Activated CD4-positive, alpha-beta T cell treated with anti-CD3 and anti-CD28 coated beads for 36 hours (primary cell): ENCODE measurements at places on chromosomes 11 and 22. TPM values are rescaled to one million over a fixed set of nuclear protein-coding genes. Genes with fewer than 3 reads are reported as not detected.

MS4A3 gene
- not detected for total RNA-seq

XPNPEP3 gene
- total RNA-seq: 21.5 TPM

ARHGAP42 gene
- total RNA-seq: not detected

GAL gene
- total RNA-seq: 2.2 TPM

CCDC89 gene
- total RNA-seq: not detected

SAA1 gene
- not detected for total RNA-seq
